ENCODE measurements at places on chromosomes 16 and 17.

GRCh38 chr16:64981568-64982281 lies 140.1 kb downstream of the CDH11 start:
- DNase-seq = no peak

DNA sequence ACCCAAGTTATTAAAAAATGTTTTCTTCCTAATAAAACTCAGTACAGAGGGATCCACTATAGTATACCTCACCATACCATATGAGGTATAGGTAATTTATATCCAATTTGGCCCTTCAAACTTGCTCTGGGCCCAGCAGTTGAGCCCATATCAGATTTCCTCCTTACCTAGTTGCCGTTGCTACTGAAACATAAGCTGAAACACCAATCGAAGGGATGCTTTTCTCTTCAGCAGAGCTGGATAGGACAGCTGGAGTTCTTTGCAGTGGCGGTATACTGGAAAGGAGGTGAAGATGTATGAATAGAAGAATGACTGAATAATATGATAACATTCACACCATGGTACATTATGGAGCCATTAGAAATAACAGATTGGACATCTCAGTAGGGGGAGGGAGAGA lies 42.7 kb downstream of the TNRC6C start:
- DNase-seq = no peak

DNA sequence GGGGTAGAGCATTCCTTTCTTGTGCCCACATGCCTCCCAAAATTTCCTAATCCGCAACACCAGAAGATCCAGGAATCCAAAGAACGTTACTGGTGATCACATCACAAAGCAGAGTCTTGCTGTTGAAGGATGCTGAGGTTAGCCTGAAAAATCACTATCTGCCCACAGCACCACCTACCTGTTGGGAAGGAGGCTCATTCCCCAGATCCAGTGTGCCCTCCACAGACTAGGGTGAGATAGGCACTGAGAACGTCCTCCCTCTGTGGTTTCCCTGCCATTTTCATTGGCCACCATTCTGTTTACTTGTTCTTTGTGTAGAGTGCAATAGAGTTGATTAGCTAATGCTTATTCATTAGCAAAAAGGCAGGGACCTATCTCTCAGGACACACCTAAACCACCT lies 30.3 kb downstream of the RCVRN start:
- DNase-seq = no peak

- DNase-seq = no peak
Observed at GRCh38 chr17:50217591-50217990, 16.2 kb upstream of the COL1A1 start.

Measured in activated gamma-delta T cell treated with anti-CD3 and anti-CD28 coated beads, Interleukin-2, amount 50 U/mL, for 16 hours (primary cell).